Vagina (tissue), 2 donors: ENCODE measurements at places on chromosomes 1 and 21. TPM values are rescaled to one million over a fixed set of nuclear protein-coding genes. Genes with fewer than 3 reads are reported as not detected.

Gene CR1
- 2.5 TPM for total RNA-seq

DNA sequence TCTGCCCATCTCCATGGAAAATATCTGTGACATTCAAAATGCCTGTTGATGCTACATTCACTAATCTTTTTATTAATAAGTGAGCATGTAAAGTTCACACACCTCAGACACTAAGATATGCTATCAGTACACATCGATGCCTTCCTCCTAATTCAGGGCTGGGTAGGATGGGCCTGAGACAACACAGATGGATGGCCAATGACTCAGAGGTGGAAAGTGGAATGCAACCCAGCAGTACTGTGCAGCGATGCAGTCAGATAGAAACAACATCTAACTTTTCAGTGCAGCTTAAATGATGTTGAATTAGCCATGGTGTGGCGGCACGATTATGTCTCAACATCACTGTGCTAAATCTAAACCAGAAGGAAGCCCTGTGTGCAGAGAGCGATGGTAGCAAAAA lies 161.6 kb upstream of the KCNJ15 start:
- no peak for DNase-seq

GRCh38 chr1:110215621-110216515 lies 5.8 kb downstream of the KCNC4 start:
- DNase-seq, result no peak

GRCh38 chr1:233281711-233282581 lies 13.6 kb downstream of the PCNX2 start:
- DNase-seq, result no peak

Gene ORC1
- 1.7 TPM for total RNA-seq

DNA sequence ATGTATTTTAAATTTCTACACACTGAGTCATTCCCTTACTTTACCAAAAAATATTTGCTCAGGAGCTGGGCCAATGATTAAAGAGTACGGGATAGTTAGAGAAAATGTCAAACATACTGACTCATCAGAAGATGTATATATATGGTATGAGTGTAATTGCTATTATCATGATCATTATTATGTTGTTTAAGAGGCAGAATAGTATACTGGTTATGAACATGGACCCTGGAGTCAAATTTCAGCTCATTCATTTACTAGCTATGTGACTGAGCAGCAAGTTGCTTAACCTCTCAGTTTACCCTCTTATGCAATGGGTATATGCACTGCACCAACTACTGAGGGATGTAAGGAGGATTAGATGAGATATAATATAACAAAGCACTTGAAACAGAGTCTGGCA lies 41.2 kb upstream of the USH2A start:
- no peak for DNase-seq

Gene VAMP4
- total RNA-seq, result 8.1 TPM

- DNase-seq, result no peak
Observed at GRCh38 chr1:222064388-222065211, 322.7 kb upstream of the DUSP10 start.

- no peak for DNase-seq
Observed at GRCh38 chr1:85137660-85138059, 63.2 kb downstream of the SYDE2 start.

GRCh38 chr1:214282630-214283242 lies 1.8 kb downstream of the SMYD2 start:
- DNase-seq, result no peak

DNA sequence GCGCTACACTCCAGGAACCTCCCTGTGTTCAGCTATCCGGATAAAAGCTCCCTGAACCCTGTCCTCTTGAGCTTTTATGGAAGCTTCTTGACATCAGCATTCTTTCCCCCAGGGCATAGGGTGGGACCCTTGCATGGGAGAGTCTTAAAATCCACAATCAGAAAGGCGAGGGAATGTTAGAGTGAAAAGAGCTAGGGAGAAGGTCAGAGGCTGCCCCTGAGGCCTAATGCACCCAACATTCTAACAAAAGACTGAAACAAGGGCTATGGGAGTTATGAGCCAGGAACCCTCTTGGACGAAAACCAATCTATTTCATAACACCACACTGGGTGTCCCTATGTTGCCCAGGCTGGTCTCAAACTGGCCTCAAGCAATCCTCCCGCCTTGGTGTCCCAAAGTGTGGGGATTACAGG lies 36.7 kb downstream of the NEK2 start:
- DNase-seq, result no peak

Gene LENEP
- total RNA-seq, result not detected

DNA sequence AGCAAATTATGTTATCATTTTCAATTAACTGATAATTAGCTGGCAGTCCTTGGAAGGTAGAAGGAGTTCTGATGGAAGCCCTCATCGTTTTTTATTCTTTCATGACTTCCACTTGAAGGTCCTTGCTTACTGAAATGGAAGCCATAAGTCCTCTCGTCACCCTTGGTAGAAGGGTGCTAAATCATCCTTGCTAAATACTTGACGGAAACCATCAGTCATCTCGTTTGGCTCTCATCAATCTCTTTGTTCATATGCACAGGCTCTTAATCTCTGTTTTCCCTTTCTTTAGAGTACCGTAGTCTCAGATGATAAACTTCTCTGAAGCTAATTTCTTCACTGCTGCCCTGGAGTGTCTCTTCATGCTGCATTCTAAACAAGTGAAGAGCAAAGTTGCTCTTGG lies 34.5 kb downstream of the UCK2 start:
- no peak for DNase-seq

DNA sequence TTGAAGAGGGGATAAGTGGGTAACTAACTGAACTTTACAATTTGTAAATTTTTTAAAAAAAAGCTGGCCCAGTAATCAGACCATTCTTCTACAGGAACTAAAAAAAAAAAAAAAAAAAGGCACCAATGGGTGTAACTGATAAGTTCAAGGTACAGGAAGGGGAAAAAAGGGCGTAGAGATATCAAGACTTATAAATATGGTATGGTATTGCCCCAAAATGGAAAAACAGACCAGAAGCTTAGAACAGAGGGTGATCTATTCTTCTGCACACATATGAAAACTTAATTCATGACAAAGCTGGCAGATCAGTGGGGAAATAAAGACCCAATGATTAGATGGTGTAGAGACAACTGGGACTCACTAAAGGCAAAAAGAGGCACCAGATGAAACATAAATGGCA lies 58.9 kb downstream of the LHX4 start:
- no peak for DNase-seq

Gene TNFSF4
- total RNA-seq, result 0.74 TPM

GRCh38 chr1:169024255-169024654 lies 82.2 kb upstream of the ATP1B1 start:
- no peak for DNase-seq

Gene PGLYRP3
- 28.7 TPM for total RNA-seq

DNA sequence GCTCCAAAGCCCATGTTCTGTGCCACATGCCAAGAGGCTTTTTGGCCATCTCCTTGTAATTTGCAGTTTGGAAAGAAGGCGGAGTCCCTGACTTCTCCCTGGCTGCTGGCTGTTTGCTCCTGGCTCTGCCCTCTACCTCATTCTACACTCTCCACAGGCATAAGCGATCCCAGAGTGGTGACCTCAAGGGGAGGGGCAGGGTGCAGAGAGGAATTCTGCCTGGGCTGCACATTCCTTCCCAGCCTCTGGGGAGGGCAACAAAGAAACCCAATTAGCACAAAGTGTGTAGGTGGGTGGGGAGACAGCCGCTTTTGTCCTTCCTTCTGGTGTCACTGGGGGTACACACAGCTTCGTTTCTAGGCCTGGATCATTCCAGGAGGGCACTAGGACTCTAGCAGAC lies 95.3 kb downstream of the HIVEP3 start:
- no peak for DNase-seq

DNA sequence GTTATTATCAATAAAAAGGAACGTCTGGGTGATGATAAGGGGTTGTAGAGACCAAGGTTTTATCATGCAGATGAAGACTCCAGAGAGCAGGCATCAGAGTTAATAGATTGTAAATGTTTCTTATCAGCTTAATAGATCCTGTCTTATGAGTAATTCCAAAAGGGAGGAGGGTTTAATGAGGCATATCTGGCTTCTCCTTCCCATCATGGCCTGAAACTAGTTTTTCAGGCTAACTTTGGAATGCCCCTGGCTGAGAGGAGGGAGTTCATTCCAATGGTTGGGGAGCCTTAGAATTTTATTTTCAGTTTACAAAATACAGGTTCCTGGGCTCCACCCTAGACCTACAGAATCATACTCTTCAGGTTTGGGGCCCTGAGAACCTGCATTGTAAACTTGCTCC lies 13.5 kb downstream of the PLA2G2D start:
- no peak for DNase-seq

- no peak for DNase-seq
Observed at GRCh38 chr1:109787845-109788601, 24.3 kb upstream of the EPS8L3 start.

- no peak for DNase-seq
Observed at GRCh38 chr1:61967750-61968149, 225.5 kb downstream of the PATJ start.

Gene GJC2
- 4.4 TPM for total RNA-seq

- DNase-seq, result no peak
Observed at GRCh38 chr1:206895837-206896242, 1.4 kb upstream of the IL24 start.

DNA sequence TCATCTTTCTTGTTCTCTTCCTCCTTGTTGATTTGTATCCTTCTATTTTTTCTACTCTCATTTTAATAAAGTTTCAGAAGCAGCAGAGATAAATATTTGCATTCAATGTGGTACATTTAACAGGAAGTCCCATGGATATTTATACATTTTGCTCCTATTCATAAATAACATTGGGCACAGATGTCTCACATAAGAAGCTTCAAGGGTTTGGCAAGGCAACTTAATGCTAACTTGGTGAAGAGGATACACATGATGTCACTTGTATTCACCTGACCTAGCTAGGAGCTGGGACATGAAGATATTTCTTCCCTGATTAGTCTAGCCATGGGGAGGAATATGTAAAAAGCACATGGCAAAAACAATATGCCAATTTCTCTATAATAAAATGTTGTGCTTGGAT lies 65.1 kb upstream of the DUSP10 start:
- DNase-seq, result no peak

DNA sequence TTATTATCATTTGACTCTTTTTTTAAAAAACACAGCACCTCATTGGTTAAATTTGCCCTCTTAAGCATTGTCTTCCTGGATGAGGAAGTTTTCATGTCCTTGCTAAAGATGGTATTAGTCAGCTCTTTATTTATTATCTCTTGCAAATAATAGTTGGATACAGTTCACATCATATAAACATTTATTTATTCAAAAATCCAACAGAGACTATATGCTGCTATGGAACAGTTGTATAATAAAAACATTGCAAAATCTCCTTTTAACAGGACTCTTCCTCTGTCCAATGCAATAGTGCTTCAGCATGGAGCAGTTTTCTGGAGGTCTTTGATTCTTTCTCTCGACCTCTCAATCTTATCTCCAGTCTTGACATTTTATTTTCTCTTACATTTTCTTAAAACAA lies 49.5 kb upstream of the VCAM1 start:
- DNase-seq, result no peak

- no peak for DNase-seq
Observed at GRCh38 chr1:182968151-182968741, 15.3 kb upstream of the SHCBP1L start.

Gene UMODL1
- not detected for total RNA-seq
